ENCODE measurements at places on chromosomes 4 and X. TPM values are rescaled to one million over a fixed set of nuclear protein-coding genes. Genes with fewer than 3 reads are reported as not detected.

The ADH1B gene
- 28.9 TPM for polyA plus RNA-seq

DNA sequence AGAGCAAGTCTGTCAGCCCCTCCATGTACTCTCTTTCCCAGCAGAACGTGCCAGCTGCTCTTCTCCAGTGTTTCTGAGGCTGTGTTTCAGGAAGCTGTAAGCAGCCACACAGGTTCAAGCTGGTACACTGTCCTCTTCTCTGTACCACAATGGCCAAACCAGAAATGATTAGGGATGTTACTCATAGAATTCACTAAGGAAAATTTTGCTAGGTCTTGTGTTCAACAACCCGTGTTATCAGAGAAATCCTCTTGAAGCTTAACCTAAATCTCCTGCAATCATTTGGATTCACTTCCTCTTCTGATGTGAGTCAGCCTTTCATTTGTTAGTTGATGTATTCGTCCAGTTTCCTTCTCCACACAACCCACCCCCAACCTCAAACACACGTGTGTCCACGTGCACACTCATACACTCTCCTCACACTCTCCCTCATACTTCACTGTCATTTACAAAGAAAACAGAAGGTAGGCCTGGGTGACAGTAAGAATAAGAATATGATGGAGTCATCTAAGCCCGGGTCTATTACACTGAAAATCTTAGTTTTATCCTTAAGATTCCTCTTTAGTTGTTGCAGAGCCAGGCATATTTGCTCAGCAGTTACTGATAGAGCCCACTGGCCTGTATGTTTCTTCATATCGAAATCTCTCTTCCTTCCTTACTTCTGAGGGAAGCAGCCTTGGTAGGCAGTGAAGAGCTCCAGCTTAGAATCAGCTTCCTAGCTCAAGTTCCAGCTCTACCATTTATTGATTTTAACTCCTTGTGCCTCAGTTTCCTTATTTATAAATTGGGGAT is 63.4 kb downstream of the DCUN1D4 start:
- DNase-seq: no peak

- DNase-seq: no peak
Measured at GRCh38 chrX:108696690-108697089, 39.7 kb downstream of the IRS4 start.

GRCh38 chr4:25031077-25031621 is 403 bp upstream of the LGI2 start:
- DNase-seq: no peak
